ENCODE measurements at places on chromosomes 6 and 20.

GRCh38 chr6:107870381-107870780 lies 46.3 kb upstream of the SCML4 start:
- DNase-seq = no peak

DNA sequence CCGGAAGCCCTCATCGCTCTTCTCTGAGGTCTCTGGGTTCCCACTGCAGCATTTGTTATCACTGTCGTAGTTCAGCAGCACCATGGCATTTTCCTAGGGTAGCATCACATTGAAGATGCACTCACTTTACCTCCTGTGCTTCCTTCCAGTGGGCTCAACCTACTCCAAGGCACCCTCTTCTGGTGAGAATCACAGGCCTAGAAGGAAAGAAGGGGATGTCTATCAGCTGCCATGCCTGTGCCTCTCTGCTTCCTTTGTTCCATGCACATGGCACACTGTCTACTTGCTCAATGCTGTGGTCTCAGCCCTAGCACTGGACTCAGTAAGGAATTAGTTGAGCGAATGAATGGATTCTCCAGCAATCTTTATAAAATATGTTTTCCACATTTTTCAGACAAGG lies 22.6 kb downstream of the CST4 start:
- no peak for DNase-seq

- no peak for DNase-seq
Observed at GRCh38 chr6:154995254-154996015, at the start of gene TIAM2. TIAM2 (plus strand) TSS chr6:154995315; CDS start chr6:155129224, 133,909 bp downstream.

DNA sequence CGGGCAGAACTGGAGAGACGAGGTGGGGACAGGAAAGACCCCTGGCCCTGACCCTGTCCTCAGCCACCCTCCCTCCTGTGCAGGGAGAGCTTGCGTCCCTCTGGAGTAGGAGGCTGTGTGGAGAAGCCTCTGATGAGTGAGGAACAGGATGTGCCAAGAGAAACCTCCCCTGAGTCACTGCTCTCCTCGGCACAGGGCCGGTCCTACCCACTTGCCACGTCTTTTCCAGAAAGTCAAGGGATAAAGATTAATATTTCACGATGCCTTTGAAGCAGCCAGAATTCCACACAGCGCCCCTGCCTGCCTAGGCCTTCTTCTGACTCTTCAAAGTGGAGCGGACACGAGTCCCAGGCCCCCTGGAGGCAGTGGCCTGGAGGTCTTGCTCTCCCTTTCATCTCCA lies 34.9 kb upstream of the THBS2 start:
- no peak for DNase-seq
